ENCODE measurements at places on chromosomes 4 and X. TPM values are rescaled to one million over a fixed set of nuclear protein-coding genes. Genes with fewer than 3 reads are reported as not detected.

Gene TCEAL6
- not detected for total RNA-seq

GRCh38 chrX:69493766-69494165 is 10.4 kb upstream of the NALF2 start:
- no peak for DNase-seq

Gene ABLIM2
- 26.7 TPM for total RNA-seq

Gene DDX60
- 2.6 TPM for total RNA-seq

Gene FATE1
- not detected for total RNA-seq

DNA sequence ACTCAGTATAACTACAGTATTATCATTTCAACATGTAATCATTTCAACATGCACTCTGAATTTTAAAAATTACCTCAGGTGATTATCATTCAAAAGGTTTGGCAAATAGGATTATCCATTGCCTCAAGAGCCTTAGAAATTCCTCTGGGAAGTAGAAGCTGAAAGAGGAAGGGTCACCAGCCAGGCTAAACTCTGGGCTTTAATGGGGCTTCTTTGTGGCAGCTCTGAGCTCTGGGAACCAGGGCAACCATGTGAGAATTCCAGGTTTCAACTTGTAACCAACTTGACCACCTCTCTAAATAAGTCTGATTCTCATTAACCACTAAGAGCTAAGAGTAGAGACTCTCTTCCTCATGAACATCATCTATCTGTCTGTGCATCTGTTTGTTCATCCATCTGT is 117.2 kb upstream of the MED14 start:
- no peak for DNase-seq

GRCh38 chrX:153723351-153724251 is 586 bp downstream of the BCAP31 start:
- no peak for DNase-seq

DNA sequence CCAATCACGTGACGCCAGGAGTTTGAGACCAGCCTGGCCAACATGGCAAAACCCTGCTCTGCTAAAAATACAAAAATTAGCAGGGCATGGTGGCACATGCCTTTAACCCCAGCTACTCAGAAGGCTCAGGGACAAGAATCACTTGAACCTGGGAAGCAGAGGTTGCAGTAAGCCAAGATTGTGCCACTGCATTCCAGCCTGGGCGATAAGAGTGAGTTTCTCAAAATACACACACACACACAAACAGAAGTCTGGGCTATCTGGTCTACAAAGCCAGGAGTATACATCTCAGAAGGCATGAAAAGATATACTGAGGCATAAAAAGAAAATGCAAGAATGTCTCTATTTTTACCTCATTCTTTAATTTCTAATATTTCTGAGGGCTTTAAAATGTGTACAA is 11.3 kb downstream of the YTHDC1 start:
- DNase-seq, result no peak

- no peak for DNase-seq
These were observed 32.8 kb downstream of the CLDN2 start for GRCh38 chrX:106952988-106953387.

Gene AKAP4
- not detected for total RNA-seq

DNA sequence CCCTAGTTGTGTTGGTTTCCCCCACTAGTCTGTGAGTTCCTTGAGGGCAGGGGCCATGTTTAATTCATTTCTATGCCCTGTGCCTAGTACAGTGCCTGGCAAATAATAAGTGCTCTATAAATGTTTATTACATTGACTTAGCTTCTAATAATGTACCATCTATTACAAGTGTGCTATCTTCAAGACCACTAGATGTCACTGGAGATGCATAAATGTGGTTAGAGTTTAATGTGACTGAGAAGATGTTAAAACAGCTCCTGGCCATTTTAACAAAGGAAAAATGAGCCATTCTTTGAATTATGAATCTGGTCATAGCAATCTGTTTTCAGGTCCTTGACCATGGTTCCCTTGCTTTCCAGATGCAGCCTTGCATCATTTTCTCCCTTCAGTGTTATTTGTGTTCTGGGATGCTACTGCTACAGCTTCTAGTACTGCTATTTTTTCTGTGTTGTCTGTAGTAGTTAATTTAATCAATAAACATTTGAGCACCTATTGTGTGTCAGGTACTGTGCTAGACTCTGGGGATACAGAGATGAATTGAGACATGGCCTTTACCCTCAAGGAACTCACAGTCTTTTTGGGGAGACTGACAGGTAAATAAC is 43.2 kb downstream of the SLC9A6 start:
- no peak for DNase-seq

Gene RBM47
- 96.7 TPM for total RNA-seq

Gene ACOT9
- total RNA-seq, result 13.7 TPM

- no peak for DNase-seq
These were observed 128.3 kb upstream of the ARMCX2 start for GRCh38 chrX:101787934-101788333.

Gene RASL11B
- total RNA-seq, result 0.97 TPM

Gene OTUD4
- total RNA-seq, result 26.2 TPM

- no peak for DNase-seq
These were observed 19.6 kb downstream of the NKX3-2 start for GRCh38 chr4:13524504-13525243.

DNA sequence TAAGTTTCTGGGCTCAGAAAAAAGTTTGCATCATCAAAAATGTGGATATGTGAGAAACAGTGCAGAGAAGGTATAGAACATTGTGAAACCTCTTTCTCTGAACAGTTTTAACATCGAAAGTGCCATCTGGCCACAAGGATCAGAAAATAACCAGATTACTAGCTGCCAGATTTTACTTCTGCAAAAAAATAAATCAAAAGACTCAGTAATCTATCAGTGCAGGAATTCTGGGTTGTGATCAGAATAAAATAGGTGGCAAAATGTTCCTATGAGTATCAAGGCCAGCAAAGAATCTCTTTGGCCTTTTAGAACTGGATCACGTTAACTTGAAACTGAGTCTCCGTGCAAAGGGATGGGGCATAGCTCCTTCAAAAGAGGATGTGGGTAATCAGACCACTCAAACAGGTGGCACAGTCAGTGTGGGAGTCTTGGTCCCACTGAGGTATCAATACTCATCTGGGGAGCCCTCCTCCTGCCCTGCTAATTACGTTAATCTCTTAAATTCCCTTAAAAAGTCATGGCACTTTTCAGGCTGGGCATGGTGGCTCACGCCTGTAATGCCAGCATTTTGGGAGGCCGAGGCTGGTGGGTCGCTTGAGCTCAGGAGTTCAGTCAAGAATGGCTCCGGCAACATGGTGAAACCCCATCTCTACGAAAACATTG is 26.7 kb upstream of the RBM47 start:
- no peak for DNase-seq

Gene MAML3
- total RNA-seq, result 14.2 TPM

DNA sequence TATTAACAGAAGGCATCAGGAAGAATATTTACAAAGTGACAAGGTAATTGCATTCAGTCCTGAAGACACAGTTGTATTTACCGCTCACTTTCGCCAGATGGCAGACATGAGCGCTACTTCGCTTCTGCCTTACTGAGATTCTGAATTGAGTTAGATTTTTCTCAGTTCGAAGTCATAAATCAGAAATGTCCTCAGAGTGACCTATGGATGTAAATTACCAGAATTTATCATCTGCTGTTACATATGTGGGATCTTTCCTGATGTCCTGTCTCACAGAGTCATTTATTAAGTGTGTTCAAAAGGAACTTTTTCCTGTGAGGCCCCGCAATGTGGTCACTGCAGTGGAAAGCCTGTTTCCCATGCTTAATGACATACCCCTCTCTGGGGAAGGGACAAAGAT is 97.3 kb upstream of the DCLK2 start:
- no peak for DNase-seq

- DNase-seq, result no peak
These were observed 49.9 kb upstream of the MTMR1 start for GRCh38 chrX:150643271-150643670.

GRCh38 chr4:173138624-173139023 is 30.0 kb upstream of the GALNT7 start:
- no peak for DNase-seq

GRCh38 chrX:1336948-1337779 is 579 bp downstream of the IL3RA start:
- DNase-seq, result no peak

DNA sequence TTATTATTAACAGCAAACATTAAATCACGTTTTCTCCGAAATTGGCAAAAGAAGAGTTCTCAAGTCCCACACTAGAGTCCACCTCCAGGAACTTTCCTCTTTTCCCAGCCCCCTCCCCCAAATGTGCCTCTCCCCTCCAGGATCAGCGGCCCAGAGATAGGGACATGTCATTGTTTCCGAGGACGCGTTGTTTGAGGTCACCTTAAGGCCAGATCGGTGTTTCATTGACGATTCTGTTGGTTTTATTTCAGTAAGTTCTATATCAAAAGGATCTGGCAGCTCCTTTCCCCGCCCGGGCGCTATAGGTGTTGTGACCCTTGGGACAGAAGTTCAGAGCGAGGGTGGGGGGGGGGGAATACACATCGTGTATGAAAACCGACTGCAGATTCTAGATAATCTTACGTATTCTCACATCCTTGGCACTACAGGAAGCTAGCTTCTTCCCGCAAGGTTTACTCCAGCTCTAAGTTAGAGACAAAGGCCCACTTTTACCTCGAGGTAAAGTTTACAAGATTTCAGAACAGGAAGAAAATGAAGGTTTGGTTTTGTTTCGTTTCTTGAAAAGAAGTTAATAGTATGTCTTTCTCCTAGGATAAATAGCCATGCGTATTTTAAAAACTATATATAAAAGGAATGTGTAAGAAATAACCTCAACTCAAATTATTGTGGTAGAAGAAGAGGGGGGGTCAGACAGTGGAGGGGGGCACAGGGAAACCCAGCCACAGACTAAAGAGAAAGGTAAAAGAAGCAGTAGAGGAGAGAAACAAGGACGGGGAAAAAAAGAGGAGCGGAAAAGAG is 739 bp upstream of the MSX1 start:
- DNase-seq, result no peak

GRCh38 chr4:180560896-180561295 is 1682.3 kb upstream of the TENM3 start:
- DNase-seq, result no peak

DNA sequence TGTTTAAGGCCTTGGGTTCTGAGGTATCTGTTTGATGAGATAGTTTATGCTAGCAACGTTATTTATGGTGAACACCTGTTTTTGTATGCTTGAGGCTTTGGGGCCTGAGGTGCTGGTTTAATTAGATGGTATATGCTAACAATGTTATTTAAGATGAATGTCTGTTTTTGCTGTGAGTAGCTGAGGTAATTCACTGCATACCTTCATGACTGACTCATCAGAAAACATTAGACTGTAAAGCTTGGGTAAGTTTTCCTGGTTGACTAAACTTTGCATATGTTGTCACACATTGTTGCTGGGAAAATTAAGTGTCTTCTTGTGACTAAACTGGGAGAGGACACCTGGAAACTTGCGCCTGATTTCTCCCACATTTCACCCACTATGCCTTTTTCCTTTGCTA is 1026.6 kb downstream of the RAPGEF2 start:
- DNase-seq, result no peak

GRCh38 chr4:17966312-17966711 is 55.2 kb downstream of the LCORL start:
- DNase-seq, result no peak

DNA sequence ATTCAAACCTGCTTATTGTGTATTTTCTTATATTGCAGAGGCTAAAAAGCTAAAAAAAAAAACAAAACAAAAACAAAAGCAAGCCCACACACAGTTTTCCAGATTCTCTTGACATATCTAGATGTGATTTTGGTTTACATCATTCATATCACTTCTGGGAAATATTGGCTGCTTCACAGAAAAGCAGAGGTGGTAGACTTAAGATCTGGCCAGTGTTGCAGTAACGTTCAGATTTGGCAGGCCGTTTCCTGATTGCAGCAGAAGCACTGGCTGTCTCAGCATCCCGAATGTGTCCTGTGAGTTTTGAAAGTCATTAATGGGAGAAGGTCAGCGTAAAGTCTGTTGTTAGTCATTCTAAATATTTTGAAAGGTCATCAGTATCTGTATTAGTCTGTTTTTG is 2062.0 kb downstream of the ARAP2 start:
- DNase-seq, result no peak

- no peak for DNase-seq
These were observed 37.5 kb upstream of the ABCG2 start for GRCh38 chr4:88196013-88196365.

GRCh38 chrX:73842541-73843234 is 279.7 kb downstream of the CHIC1 start:
- no peak for DNase-seq

GRCh38 chr4:177182166-177182565 is 127.5 kb upstream of the NEIL3 start:
- no peak for DNase-seq

Gene FAM114A1
- 66.8 TPM for total RNA-seq

Gene MAEA
- total RNA-seq, result 56.6 TPM

- no peak for DNase-seq
These were observed 91.9 kb upstream of the MAPK10 start for GRCh38 chr4:86451560-86452330.

Gene S100G
- not detected for total RNA-seq
